Panc1 (cell line): ENCODE measurements at places on chromosomes 3 and 15. TPM values are rescaled to one million over a fixed set of nuclear protein-coding genes. Genes with fewer than 3 reads are reported as not detected.

ARGFX gene
- total RNA-seq, result not detected

RPP25 gene
- 40.1 TPM for total RNA-seq

GOLGA8T gene
- total RNA-seq, result not detected

RMDN3 gene
- 33.2 TPM for total RNA-seq

FAM174B gene
- total RNA-seq, result 30.7 TPM

CCDC13 gene
- total RNA-seq, result 0.82 TPM

CHL1 gene
- not detected for total RNA-seq

TADA3 gene
- 61.3 TPM for total RNA-seq

BCL2A1 gene
- 4.7 TPM for total RNA-seq

TM4SF4 gene
- total RNA-seq, result 0.46 TPM
